ENCODE measurements at places on chromosomes 1 and 21. TPM values are rescaled to one million over a fixed set of nuclear protein-coding genes. Genes with fewer than 3 reads are reported as not detected.
A peak's percentile ranks its signal among the peaks of the same experiment; 100 is the strongest.

The LIN9 gene
- 13.8 TPM for total RNA-seq

The DCST2 gene
- total RNA-seq = not detected

GRCh38 chr21:33444499-33444898, 35.3 kb downstream of the TMEM50B start:
- no peak overlapping the region for H3K27ac ChIP-seq
- no peaks in the 10 kb centered on the region for H3K27me3 ChIP-seq
- H3K4me3 ChIP-seq = no peak overlapping the region

- no peaks in the 10 kb centered on the region for H3K4me1 ChIP-seq
- H3K27me3 ChIP-seq = no peaks in the 10 kb centered on the region
- H3K36me3 ChIP-seq = no peaks in the 10 kb centered on the region
- H3K27ac ChIP-seq = no peak overlapping the region
- no peak for DNase-seq
Measured at GRCh38 chr21:20661246-20661645, 337.0 kb upstream of the NCAM2 start.

DNA sequence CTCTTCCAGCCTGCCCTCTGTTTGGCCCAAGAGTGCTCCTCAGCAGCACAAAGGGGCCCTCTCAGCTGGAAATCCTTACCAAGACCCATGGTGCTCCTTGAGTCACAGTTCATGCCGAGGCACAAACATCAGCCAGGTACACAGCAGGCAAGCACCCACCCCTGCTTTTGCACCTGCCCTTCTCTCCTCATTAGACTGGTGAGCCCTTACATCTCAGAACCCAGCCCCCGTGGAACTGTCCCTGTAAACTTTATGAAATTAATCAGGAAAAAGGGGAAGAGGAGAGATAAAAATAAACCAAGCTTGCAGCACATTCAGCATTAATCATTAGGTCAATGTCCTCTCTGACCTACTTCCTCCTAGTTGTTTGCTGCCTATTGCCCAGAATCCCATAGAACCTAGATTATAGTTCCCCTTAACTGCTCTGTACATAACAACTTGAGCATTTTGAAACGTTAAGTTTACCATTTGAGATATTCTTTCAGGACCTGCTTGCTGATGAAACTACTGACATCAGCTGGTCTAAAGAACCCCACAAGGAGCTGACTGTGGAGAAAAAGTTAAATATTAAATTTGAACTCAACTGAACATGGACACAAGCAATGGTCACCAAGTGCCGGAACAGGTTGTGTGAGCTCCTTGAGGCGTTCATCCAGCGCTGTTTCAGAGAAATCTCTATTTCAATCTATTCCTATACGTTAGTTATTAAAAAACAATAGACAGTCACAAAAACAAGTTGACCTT, 738.4 kb downstream of the MATN1 start:
- no peak for DNase-seq
- H3K36me3 ChIP-seq = no peaks in the 10 kb centered on the region
- no peak overlapping the region for H3K4me3 ChIP-seq
- no peak overlapping the region for H3K27ac ChIP-seq
- H3K4me1 ChIP-seq = no peaks in the 10 kb centered on the region

DNA sequence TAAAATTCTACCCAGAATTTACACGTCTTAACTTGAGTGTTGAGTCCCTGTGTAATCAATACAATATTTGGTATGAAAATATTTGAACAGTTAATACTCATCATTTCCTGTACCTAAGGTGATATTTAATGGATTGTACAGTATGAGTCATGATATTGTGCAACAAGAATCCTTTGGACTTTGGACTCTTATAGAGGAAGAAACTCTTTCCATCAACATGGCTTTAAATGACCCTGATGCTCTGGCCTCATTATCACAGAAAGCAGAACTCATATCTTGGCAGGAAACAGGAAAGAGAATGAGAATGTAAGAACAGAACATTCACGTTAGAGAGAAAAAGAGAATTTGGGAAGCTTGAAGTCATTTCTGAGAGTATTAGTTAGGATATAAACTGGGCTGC, 168.8 kb upstream of the B3GALT2 start:
- H3K4me3 ChIP-seq = no peak overlapping the region
- peaks cover 11% of the 10 kb centered on the region for H3K27me3 ChIP-seq
- no peak for DNase-seq
- no peaks in the 10 kb centered on the region for H3K36me3 ChIP-seq
- no peaks in the 10 kb centered on the region for H3K4me1 ChIP-seq

- H3K4me1 ChIP-seq = peaks cover 60% of the 10 kb centered on the region
- DNase-seq = peak; percentile 89
- H3K27me3 ChIP-seq = no peaks in the 10 kb centered on the region
- H3K36me3 ChIP-seq = peaks cover 28% of the 10 kb centered on the region
Measured at GRCh38 chr1:59046730-59047157, 250.2 kb upstream of the FGGY start.

DNA sequence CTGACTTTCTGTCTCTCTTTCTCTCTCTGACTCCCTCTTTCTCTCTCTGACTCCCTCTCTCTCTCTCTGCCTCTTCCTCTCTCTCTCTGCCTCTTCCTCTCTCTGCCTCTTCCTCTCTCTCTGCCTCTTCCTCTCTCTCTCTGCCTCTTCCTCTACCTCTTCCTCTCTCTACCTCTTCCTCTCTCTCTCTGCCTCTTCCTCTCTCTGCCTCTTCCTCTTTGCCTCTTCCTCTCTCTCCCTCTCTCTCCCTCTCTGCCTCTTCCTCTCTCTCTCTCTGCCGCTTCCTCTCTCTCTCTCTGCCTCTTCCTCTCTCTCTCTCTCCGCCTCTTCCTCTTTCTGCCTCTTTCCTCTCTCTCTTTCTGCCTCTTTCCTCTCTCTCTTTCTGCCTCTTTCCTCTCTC, 18.6 kb upstream of the ANKRD45 start:
- H3K4me3 ChIP-seq = no peak overlapping the region
- DNase-seq = no peak
- H3K4me1 ChIP-seq = peaks cover 2% of the 10 kb centered on the region
- peaks cover 9% of the 10 kb centered on the region for H3K27me3 ChIP-seq
- no peaks in the 10 kb centered on the region for H3K36me3 ChIP-seq
- H3K27ac ChIP-seq = no peak overlapping the region

GRCh38 chr1:208085655-208086515, 158.3 kb downstream of the PLXNA2 start:
- peaks cover 17% of the 10 kb centered on the region for H3K4me1 ChIP-seq
- H3K27ac ChIP-seq = peak overlapping the region; percentile 81
- DNase-seq = no peak
- no peaks in the 10 kb centered on the region for H3K27me3 ChIP-seq
- no peaks in the 10 kb centered on the region for H3K36me3 ChIP-seq

DNA sequence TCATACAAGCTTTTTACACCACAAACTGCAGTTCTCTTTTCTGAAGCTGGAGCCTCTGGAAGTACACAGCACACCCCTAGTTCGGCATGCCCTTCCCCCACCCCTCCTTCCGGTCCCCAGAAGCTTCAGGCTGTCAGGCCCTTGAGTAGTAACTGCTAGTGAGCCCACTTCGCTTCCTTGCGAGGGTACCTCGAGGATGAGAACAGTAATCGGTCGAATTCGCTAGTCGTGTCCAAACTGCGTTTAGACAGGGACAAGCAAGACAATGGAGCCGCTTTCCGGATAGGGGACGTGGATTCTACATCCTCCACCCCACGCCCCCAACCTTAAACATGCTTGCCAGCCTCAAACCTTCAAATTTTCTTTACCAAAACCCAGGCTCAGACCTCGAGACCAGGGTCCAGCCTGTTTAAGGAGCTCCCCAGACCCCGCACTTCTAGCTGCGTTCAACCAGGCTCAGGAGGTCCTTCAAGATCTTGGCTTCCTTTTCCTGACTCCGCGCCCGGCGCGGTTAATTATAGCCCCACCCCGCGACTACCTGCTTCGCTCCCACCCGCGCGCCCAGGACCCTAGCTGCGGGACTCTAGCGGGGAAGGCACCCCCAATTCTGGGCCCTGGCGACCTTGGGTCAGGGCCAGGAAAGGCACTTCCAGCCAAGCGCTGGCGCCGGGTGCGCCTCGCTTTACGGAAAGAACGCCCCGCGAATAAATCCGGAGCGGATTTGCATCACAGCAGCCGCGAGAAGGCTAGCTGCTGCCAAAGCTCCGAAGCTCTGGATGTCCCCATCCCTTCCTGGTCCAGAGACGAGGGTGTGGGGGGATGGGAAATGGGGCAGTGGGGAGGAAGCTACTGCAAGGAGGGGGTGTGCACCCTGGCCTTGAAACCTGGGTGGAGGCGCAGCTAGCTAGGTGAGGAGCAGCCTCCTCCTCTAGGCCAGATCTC, 8.1 kb upstream of the TSPAN1 start:
- H3K4me3 ChIP-seq = peak overlapping the region; percentile 86
- H3K36me3 ChIP-seq = no peaks in the 10 kb centered on the region
- peaks cover 24% of the 10 kb centered on the region for H3K27me3 ChIP-seq
- peaks cover 13% of the 10 kb centered on the region for H3K4me1 ChIP-seq

Measured in activated CD4-positive, alpha-beta T cell treated with anti-CD3 and anti-CD28 coated beads, Interleukin-2, amount 10 ng/mL, durations not matched to agents 24 days and 14 days (primary cell).